ENCODE measurements at places on chromosomes 1 and 21.
A peak's percentile ranks its signal among the peaks of the same experiment; 100 is the strongest.

- no peak for DNase-seq
These were observed 125.8 kb downstream of the KAZN start for GRCh38 chr1:14724246-14724645.

GRCh38 chr1:6466023-6466422 is at the start of gene TNFRSF25:
Gene TNFRSF25, minus strand, starts transcription at chr1:6466173. Its CDS starts 66 bp downstream, at chr1:6466107.
- no peak for DNase-seq

DNA sequence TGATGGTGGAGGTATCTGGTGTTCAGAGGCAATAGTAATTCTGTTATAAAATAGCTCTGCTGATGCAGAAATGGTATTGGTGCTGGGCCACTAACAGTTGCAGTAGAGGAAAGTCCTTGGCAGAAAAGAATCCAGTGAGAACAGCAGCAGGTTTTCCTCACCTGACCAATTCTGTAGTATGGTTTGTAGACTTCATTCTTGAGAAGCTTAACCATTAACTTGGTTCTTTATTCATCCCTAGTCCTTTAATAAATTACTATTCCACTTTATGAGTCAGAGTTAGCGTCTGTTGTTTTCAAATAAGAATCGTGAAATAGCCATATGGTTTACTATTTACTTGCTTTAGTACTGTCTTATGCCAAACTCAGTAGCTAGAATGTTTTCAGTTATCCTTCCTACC is 128.5 kb upstream of the SERTAD4 start:
- DNase-seq = no peak

DNA sequence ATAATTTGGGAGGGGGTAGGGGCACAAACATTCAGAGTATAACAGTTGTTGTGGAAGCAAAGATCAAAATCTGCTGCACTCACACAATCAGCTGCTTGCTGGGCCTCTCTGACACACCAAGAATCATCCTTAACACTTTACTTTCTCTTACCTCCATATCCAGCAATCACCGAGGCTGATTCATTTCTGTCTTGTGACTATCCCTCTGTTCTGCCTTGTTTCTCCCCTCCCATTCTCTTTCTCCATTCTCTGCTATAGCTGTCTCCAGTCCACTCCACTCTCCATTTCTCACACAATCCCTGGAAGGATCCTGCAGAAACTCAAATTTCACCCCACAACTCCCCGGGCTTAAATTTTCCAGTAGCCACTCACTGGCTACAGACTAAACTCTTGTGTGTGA is 91.8 kb upstream of the NGF start:
- DNase-seq = no peak

DNA sequence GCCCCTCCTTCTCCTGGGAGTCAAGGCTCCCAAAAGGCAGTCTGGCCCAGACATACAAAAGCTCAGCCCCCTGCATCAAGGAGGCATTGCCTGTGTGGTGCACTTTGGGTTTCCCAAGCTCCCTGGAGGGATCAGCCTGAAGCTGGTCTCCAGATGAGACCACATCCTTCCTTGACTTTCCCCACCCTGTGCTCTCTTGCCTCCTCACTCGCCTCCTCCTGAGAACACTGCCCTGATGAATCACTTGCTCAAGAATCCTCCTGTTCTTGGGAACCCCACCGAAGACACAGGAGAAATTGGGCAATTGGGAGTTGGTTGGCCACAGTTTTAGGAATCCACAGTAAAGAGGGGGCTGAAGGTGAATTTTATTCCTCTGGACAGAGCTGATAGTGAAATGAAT is 34.8 kb upstream of the LYST start:
- no peak for DNase-seq

- no peak for DNase-seq
These were observed 3.2 kb downstream of the ANGPTL1 start for GRCh38 chr1:178867670-178868069.

- no peak for DNase-seq
These were observed 70.0 kb upstream of the ZNF281 start for GRCh38 chr1:200479816-200480215.

DNA sequence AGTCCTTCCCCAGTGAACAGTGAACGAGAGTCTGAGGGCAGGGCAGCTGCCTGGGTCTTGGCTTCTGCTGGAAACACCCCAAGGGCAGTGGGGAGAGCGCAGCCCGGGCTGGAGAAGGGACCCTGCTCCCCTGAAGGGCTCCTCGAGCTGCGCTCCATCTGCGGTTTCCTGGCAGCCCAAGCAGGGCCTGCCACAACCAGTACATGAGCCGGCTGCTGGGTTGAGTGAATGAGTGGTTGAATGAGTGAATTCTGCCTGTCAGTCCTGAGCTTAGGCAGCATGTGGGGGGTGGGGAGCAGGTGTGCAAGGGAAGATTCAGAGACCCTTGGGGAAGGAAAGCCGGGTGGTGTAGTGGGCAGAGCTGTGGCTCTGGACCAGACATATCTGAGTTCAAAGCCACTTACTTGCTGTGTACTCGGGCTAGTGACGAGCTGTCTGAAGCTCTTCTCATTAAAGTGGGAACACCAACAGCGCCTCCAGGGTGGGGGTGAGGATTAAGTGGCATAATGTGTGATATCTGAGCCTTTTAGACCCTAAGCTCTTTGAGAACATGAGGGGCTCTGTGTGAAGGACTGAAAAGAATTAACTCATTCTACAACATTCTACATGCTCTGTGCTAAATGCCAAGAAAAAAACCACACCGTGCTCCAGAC is 3.7 kb downstream of the OPRD1 start:
- no peak for DNase-seq

DNA sequence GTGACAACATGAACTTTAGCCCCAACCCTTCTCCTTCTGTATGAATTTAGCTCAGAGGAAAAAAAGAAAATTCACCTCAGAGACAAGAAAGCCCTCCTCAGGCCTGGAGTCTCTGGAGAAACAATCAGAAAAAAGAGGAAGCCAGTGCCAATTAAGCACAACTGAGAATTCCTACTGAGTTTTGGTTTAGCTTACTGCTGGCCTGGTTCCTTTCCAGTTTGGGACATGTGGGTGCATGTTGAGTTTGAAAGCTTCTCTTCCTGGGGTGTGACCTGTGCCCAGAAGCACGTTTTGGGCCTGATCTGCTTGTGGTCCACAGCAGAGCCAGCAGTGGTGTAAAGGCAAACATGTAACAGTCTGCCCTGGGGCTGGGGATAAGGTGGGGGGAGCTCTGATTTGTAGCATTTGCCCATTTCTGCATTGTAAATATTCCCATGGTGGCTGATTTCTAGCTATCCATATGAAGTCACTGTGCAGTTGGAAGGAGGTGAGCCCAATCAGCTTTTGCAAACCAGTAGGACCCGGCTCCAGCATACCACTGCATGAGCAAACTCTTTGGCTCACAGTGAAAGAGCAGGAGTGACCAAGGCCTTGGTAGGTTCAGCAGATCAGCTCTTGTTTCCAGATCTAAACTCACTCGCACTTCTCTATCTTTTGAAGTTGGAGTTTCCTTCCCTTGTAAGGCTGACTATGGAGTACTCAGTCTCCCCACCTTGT is 4.7 kb upstream of the THEM5 start:
- no peak for DNase-seq

DNA sequence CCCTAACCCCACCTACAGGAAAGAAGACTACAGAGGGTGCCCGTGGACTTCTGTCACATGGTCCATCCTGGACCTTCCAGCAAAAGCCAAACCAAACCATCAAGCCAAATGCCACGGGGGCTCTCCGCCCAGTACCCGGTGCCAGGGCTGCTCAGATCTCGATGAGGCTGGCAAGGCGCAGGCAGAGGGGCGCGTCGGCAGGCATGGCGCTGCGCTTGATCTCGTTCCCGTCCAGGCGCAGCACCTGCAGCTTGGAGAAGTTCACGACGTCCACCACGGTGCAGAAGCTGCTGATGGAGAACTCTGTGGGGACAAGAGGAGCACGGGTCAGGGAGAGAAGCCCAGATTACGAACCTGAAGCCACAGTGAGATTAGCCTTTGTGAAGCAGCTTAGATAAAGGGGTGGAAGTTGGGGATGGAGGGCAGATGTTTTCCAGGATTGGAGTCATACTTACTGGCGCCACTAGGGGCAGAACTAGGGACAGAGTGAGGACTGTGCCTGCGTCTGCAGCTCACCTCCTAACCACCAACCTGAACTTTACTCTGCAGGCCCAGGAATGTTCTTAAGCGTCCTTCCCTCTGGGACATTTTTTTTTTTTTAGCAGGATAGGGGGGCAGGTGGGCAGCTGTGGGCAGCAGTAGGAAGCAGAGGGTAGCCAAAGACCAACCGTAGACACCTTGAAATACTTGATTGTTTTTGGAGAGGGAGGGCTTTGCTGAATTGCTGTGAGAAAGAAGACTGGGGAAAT is 8.6 kb downstream of the FMOD start:
- peak; percentile 65 for DNase-seq

- DNase-seq = no peak
These were observed 16.1 kb downstream of the OXCT2 start for GRCh38 chr1:39754906-39755504.

GRCh38 chr1:170885551-170885950 is 49.8 kb upstream of the MROH9 start:
- DNase-seq = no peak

DNA sequence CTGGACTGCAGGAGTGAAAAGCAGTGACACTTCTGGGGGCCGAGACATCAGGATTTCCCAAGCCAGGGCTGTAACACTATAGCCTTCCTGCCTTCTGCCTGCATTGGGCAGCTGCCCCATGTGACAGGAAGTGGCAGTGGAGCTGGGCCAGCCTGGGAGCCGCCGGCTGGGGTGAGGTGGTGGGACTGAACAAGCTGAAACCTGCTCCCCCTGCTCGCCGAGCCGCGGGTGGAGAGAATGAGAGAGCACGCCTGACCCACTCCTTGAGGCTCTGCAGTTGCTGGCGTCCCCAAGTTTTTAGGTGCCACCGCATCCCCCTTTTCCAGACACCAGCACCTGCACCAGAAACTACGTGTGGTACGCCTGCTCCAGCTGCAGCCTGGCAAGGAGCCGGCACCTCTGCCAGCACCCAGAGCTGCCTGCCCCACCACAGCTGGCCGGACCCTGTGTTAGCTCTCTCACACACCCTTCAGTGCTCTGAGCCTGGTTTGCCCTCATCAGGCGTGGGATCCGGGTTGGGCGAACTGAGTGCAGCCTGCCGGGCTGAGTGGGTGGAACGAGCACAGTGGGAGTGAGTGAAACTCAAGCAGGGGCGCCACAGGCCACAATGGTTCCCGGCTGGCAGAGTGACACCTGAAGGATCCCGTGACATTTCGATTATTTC is 119.4 kb downstream of the AKT3 start:
- DNase-seq = no peak

GRCh38 chr21:34157521-34157920 is 84.1 kb downstream of the MRPS6 start:
- DNase-seq = no peak

- DNase-seq = no peak
These were observed 57.7 kb downstream of the DMAP1 start for GRCh38 chr1:44270686-44271628.

- no peak for DNase-seq
These were observed 35.6 kb upstream of the NEK7 start for GRCh38 chr1:198121056-198121826.

GRCh38 chr1:190479050-190479397 is 1.4 kb upstream of the BRINP3 start:
- peak; percentile 35 for DNase-seq

GRCh38 chr1:47280142-47280541 is 33.8 kb downstream of the STIL start:
- DNase-seq = no peak

DNA sequence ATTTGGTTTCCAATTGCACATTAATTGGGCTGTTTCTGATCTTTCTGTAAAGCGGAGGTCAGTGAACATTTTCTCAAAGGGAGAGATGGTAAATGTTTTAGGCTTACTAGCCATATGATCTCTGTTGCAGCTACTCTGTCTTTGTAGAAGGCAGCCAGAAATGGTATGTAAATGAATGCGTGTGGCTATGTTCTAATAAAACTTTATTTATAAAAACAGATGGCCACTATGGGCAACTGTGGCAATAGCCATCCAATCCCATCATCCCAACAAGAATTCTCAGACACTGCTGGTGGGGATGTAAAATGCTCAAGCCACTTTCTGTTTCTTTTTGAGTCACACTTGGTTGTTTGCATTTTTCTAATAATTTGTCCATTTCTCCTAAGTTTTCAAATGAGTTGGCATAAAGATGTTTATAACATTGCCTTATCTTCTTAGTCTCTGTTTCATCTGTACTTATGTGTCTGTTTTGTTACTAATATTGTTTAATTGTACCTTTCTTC is 448.8 kb upstream of the VAMP3 start:
- DNase-seq = no peak

- no peak for DNase-seq
These were observed 40.4 kb upstream of the PIGC start for GRCh38 chr1:172484252-172484651.

DNA sequence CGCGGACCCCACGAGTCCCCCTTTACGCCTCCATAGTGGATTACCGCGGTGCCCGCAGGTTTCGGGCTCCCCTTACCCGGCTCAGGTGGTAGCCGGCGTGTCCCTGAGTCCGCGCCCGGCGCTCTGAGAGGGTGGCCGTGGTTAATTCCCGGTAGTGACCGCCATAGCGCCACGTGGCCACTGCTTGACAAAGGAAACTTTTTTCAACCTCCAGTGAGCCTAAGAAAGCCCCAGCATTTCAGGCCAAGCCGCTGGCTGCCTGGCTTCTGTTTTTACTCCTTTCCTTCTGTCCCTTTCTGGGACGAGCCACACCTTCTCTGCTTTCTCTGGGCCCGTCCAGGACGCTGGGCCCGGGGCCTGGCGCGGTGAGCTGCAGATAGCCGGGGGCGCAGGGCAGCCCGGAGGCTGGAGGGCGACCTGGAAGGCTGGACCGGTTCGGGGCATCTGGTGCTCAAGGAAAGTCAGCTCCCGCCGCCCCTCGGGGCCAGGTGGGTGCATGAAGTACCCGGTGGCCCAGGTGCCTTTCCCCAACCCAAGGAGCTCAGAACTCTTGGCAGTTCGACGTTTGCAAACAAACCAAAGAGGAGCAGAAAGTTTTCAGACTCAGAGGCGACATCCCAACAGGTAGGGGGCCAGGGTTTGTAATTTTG is 540 bp upstream of the C1orf198 start:
- peak; percentile 65 for DNase-seq

DNA sequence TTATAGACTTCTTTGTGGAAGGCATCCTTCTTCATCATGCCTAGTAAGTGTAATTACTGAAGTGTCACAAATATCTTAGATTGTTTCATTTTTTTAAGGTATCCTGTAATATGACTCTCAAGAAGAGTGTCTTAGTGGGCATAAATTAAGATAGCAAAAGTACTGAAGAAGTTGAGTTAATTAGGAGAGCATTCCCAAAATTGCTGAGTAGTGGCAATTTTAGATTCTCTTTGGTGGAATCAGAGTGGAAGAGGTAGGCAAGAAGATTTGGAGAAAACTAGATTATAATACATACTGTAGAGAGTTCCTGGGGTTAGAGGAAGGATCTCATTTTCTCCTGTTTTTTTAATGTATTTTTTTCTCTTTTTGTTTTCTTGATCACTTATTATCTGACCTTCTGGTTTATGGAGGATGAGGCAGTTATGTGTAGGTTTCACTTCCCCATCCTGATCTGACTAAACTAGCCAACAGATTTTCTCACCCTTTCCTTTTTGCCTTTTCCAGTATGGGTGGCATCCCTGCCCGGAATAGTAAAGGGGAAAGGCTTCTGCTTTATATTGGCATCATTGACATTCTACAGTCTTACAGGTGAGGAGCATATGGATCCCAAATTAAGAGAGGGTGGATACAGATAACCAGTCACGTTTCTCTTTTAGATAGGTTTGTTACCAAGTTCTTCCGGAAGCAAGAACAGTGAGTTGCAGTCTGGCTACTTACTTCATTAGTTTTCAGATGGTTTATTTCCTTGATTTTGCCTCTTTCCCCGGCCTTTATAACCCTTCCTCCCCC is 16.7 kb upstream of the PSMD4 start:
- DNase-seq = no peak

- DNase-seq = peak; percentile 41
These were observed 369.7 kb downstream of the RRAGC start for GRCh38 chr1:38489844-38490270.

Data from NCI-H2081 (cell line).